ENCODE measurements at places on chromosomes 11 and 22.

GRCh38 chr11:77154381-77155081 lies 26.5 kb downstream of the MYO7A start:
- DNase-seq = no peak

- DNase-seq = no peak
Measured at GRCh38 chr11:85844439-85845123, 10.6 kb upstream of the CCDC83 start.

GRCh38 chr11:760236-760635 lies 13.0 kb downstream of the TALDO1 start:
- DNase-seq = no peak

DNA sequence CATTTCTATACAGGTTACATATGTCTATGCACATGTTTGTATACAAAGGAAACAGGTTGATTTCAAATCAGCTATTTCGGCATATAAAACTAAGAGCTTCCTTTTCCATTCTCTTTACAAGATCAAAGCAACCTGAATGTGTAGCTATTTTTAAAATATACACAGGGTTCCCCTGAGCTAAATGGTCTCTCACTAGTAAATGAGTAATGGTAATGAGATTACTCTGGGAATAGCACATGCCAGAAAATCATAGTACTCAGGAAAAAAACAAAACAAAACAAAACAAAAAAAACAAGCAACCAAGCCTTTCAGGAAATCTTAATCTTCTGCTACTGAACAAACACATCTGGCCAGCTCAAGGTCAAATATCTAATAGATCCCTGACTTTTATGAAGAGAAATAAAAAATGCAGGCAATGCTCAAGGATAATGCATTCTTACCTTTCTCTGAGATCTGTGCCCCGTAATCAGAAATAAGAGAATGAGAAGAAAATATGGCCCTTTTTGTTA lies 156.6 kb upstream of the POU2AF2 start:
- DNase-seq = no peak

DNA sequence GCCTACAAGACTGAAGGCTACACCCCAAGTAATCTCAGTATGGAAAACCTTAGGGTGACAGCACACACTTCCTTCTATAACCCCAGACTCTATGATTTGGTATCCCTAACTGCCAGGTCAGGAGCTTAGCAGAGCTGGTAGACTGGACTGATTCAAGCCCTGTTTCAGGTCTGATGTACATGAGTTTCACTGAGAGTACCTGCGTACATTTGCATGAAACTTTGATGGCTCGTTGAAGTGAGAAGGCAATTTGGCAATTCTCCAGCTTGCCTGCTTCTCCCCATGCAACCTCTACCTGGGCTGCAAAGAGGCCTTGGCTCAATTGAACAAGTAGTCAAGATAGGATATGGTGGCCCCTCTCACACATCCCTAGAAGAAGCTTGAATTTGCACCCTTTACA lies 10.2 kb downstream of the FIBIN start:
- DNase-seq = no peak

- DNase-seq = peak; percentile 56
Measured at GRCh38 chr11:450809-451451, 851 bp downstream of the PTDSS2 start.

GRCh38 chr22:33898121-33898520 lies 22.2 kb downstream of the LARGE1 start:
- no peak for DNase-seq

DNA sequence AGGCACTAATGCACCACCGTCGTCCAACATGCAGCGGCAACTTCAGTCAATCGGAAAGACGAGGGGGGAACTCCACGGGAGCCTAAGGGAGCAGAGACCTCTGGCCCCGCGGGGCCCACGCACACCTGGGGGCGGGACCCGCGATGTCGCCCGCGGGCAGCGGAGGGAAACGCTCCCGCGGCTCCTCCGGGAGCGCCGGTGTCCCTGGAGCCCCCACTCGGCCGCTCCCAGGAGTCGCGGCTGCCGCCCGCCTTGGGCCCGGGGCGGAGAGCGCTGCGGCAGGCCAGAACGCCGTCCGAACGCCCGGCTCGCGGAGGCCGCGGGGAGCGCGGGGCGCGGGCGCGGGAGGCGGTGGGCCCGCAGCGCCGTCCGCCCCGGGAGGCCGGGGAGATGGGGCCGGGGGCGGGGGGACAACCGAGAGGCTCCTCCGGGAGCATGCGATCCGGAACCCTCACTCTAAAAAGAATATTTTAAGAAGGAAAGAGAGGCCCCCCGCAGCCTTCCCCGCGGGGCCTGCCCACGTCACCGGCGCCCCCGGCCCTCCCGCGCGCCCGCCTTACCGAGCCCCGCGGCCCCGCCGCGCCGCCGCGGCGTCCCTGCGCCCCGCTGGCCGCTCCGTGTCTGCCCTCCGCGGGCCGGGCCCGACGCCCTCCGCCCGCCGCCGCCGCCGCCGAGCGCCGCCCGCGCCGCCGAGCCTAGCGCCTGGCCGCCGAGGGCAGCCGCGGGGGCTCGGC lies 86.6 kb upstream of the ARHGAP32 start:
- DNase-seq = no peak
